ENCODE measurements at places on chromosomes 12 and 14. TPM values are rescaled to one million over a fixed set of nuclear protein-coding genes. Genes with fewer than 3 reads are reported as not detected.

TRHDE gene
- total RNA-seq, result 5.0 TPM

WNT1 gene
- not detected for total RNA-seq

IL26 gene
- not detected for total RNA-seq

KRT3 gene
- total RNA-seq, result not detected

AICDA gene
- not detected for total RNA-seq

COCH gene
- total RNA-seq, result 30.0 TPM

NDRG2 gene
- total RNA-seq, result 27.2 TPM

OAS2 gene
- not detected for total RNA-seq

SLC25A21 gene
- 6.9 TPM for total RNA-seq

ACSM4 gene
- total RNA-seq, result not detected

MSRB3 gene
- total RNA-seq, result 2.2 TPM

ACSS3 gene
- 22.7 TPM for total RNA-seq

CAPZA3 gene
- not detected for total RNA-seq

TOMM20L gene
- not detected for total RNA-seq

PLEKHG7 gene
- total RNA-seq, result not detected

DEPDC4 gene
- total RNA-seq, result 4.8 TPM

PLEKHD1 gene
- total RNA-seq, result 0.48 TPM

FAM186B gene
- 0.21 TPM for total RNA-seq

KIF5A gene
- 22.8 TPM for total RNA-seq

ITGA5 gene
- 19.4 TPM for total RNA-seq

SVOP gene
- not detected for total RNA-seq

BATF gene
- total RNA-seq, result not detected

BBOF1 gene
- 0.42 TPM for total RNA-seq

KRT73 gene
- not detected for total RNA-seq
